Thyroid gland (tissue), 4 donors: ENCODE measurements at places on chromosomes 13 and 19. TPM values are rescaled to one million over a fixed set of nuclear protein-coding genes. Genes with fewer than 3 reads are reported as not detected.

DNA sequence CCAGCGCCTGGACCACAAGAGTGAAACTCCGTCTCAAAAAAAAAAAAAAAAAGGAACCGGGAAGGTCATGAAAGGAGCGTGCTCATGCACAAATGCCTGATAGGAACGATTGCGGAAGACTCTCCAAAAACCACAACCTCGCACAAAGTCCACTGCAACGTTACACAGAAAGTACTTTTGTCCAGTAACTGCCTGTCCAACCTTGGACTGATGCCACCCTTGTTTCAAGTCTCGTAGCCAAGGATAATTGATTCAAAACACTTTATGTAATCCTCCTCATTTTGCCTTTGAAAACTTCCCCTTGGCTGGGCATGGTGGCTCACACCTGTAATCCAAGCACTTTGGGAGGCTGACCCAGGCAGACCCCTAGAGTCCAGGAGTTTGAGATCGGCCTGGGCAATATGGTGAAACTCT, 13.7 kb downstream of the LGALS7 start:
- H3K36me3 ChIP-seq, result no peaks in the 10 kb centered on the region
- no peak overlapping the region for H3K4me3 ChIP-seq
- H3K27me3 ChIP-seq, result no peaks in the 10 kb centered on the region
- DNase-seq, result peak; percentile 70
- H3K27ac ChIP-seq, result peak overlapping the region; percentile 25
- no peaks in the 10 kb centered on the region for H3K4me1 ChIP-seq

Gene DPY19L3
- total RNA-seq, result 43.8 TPM

- no peak for DNase-seq
- H3K27ac ChIP-seq, result no peak overlapping the region
- H3K4me1 ChIP-seq, result peaks cover 6% of the 10 kb centered on the region
- H3K36me3 ChIP-seq, result peaks cover 41% of the 10 kb centered on the region
These were observed 3.1 kb downstream of the TMED1 start for GRCh38 chr19:10832939-10833296.

DNA sequence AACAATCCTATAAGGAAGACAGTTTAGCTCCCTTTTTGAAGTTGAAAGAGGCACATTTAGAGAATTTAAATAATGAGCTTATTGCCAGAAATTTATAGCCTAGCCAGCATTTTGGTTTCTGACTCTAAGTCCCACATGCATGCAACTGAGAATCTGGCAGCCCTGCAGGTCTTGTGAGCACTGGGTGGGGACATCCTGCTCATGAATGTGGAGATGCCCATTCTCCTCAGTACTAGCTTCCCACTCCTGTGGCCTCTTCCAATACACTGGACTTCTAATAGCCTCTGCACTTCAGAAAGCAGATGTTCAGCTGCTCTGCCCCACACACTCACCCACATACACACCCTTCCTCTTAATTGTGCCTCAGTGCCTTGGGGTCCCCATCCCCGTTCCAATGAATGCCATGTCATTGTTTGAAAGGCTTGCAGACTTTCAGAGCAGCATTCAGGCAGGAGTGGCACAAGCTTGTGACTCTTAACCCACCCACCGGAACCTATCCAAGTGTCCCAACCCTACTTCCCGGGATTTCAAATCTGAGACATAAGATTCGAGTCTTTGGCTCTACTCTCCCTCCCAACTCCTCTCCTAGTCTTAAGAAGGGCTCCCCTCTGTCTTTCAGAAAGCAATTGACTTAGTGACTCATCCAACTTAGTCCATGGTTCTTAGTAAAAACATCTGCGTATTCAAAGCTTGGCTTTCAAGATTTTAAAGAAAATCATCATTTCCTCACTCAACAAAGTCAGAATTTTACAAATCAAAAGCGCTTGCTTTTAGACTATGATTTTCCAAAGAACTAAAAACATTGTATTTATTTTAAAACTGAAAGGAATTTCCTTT, 80.0 kb upstream of the FREM2 start:
- no peaks in the 10 kb centered on the region for H3K27me3 ChIP-seq
- no peak overlapping the region for H3K4me3 ChIP-seq
- no peak for DNase-seq
- H3K27ac ChIP-seq, result no peak overlapping the region
- no peaks in the 10 kb centered on the region for H3K4me1 ChIP-seq
- H3K36me3 ChIP-seq, result no peaks in the 10 kb centered on the region

- H3K36me3 ChIP-seq, result no peaks in the 10 kb centered on the region
- no peaks in the 10 kb centered on the region for H3K27me3 ChIP-seq
- H3K27ac ChIP-seq, result no peak overlapping the region
- no peaks in the 10 kb centered on the region for H3K4me1 ChIP-seq
- no peak for DNase-seq
These were observed 191.0 kb upstream of the HTR2A start for GRCh38 chr13:47087841-47088240.

Gene SHISA7
- total RNA-seq, result not detected

DNA sequence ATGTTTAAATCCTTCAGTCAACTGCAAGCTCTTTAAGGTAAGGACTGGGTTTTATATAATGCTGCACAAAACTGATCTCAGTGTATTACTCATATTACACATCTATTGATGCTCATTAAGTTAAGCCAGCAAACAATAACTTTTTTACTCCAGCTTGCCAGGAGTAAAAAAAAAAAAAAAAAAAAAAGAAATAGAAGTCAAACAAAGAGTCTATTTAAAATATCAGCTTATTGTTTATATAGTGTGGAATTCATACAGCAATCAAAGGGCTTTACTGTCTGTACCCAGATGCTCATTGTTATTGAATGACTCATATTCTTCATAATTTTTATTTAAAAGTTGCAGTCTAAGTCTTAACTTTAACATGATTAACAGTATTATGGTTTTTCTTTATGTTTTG, 21.8 kb upstream of the KBTBD7 start:
- H3K36me3 ChIP-seq, result no peaks in the 10 kb centered on the region
- H3K27me3 ChIP-seq, result no peaks in the 10 kb centered on the region
- no peak overlapping the region for H3K27ac ChIP-seq

GRCh38 chr19:498511-498891, 2.2 kb downstream of the MADCAM1 start:
- H3K36me3 ChIP-seq, result no peaks in the 10 kb centered on the region
- H3K4me1 ChIP-seq, result peaks cover 11% of the 10 kb centered on the region
- no peak overlapping the region for H3K27ac ChIP-seq
- H3K4me3 ChIP-seq, result no peak overlapping the region

GRCh38 chr19:35041548-35042055, at the start of gene HPN:
Gene HPN (plus strand): TSS chr19:35041721. CDS start chr19:35042507, 786 bp downstream.
- H3K4me1 ChIP-seq, result peaks cover 23% of the 10 kb centered on the region
- H3K4me3 ChIP-seq, result no peak within 1 kb of the TSS
- DNase-seq, result peak; percentile 71
- H3K36me3 ChIP-seq, result no peaks in the 10 kb centered on the region
- H3K27me3 ChIP-seq, result no peaks in the 10 kb centered on the region
- peak within 1 kb of the TSS; percentile 78 for H3K27ac ChIP-seq

Gene FOXA3
- total RNA-seq, result not detected

GRCh38 chr19:13597640-13598039, 91.4 kb upstream of the CACNA1A start:
- peak; percentile 33 for DNase-seq
- H3K4me1 ChIP-seq, result no peaks in the 10 kb centered on the region
- H3K27ac ChIP-seq, result no peak overlapping the region
- no peaks in the 10 kb centered on the region for H3K36me3 ChIP-seq
